ENCODE measurements at places on chromosomes 13 and 19. TPM values are rescaled to one million over a fixed set of nuclear protein-coding genes. Genes with fewer than 3 reads are reported as not detected.

DNA sequence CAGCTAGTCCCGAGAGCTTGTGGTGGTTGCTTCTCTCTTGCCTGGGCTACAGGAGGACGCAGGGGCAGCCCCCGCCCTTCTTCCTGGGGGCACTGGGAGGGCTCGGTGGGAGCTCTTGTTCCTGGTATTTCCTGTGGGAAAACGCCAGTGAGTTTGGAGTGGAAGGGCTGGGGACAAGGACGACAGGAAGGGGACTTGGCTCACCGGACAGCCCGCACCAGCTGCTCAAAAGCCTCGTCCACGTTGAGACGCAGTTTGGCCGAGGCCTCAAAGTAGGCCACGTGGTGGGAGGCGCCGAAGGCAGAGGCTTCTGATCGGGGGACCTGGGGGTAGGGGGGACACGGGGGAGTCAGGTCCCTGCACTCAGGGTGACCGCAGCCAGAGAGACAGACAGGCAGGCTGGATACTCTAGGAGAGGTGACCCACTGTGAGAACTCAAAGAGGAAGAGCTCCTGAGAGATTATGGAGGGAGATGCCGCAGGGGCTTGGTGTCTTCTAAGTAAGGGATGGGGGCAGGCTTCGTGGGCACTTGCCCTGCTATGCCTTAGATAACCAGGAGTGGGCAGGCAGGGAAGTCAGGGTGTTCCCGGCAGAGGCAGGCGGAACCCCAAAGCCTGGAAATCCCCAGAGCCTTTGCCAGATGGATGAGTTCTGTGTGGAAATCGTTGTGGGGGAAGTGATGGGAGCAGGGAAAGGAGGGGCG is 4.3 kb downstream of the RRAS start:
- no peak for DNase-seq

- DNase-seq: no peak
These were observed 132 bp downstream of the SHD start for GRCh38 chr19:4279267-4279529.

DNA sequence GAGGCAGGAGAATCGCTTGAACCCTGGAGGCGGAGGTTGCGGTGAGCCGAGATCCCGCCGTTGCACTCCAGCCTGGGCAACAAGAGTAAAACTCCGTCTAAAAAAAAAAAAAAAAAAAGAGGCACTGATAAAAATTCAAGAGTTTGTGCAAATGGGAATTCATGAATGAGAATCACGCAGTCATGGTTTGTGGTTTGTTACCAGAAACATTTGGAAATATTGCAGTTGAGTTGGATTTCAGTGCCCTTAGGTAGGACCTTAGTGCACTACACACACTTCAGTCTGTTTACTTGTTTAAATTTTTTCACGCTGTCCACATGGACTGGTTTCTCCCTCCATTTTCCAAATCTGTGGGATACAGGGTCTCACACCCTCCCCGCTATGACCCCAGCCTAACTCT is 28.4 kb downstream of the ZNF844 start:
- DNase-seq: no peak

DNA sequence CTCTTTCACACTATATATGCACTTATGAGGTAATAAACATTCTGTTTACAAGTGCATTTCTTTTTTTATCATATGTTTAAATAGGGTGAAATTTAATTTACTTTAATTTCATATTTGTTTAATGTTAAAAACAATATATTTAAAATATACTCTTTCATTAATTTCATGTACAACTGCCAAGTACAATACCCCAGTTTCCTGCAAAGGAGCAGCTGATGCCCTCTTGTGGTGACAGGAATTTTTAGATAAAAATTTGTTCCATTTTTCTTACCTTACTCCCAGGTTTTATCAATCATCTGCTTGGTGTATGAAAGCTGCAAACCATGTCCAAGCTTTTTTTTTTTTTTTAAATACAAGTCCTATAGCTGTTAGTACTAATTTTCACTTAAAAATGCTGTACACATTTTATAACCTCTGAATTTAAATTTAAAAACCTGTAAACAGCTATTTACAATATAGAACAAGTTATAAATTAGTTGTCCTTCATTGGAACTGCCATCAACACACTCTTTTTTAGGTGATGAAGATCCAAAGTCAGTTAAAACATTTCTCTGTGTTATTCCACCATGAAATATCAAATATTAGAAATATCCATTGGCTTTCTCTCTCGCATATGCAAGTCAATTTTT is 4.9 kb downstream of the PCDH20 start:
- DNase-seq: no peak

GRCh38 chr19:14115756-14116155 is 1.8 kb downstream of the PRKACA start:
- no peak for DNase-seq

GRCh38 chr19:1144741-1145140 is 29.3 kb downstream of the SBNO2 start:
- no peak for DNase-seq

- no peak for DNase-seq
These were observed 161.6 kb downstream of the PAN3 start for GRCh38 chr13:28299916-28300315.

DNA sequence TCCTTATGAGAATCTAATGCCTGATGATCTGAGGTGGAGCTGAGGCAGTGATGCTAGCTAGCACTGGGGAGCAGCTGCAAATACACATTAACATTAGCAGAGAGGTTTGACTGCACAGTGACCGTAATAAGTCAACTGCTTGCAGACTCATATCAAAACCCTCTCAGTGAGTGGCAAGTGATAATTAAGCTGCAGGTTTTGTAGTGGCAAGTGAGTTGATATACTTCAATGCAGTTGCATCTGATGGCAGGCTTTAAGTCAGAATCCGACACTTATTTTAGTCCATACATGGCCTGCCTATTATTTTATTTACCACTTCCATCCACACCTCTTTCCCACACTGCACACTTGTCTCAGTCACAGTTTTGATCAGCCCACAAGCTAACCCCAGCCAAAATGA is 209.2 kb upstream of the IRS2 start:
- DNase-seq: no peak

- no peak for DNase-seq
These were observed 87.4 kb upstream of the ARHGEF7 start for GRCh38 chr13:111027458-111028439.

- no peak for DNase-seq
These were observed at the start of gene FLT1 for GRCh38 chr13:28494778-28495537. FLT1 (minus strand) TSS chr13:28495128; CDS start chr13:28494843, 285 bp downstream.

- peak; percentile 75 for DNase-seq
These were observed 33.8 kb upstream of the GARRE1 start for GRCh38 chr19:34220472-34221063.

DNA sequence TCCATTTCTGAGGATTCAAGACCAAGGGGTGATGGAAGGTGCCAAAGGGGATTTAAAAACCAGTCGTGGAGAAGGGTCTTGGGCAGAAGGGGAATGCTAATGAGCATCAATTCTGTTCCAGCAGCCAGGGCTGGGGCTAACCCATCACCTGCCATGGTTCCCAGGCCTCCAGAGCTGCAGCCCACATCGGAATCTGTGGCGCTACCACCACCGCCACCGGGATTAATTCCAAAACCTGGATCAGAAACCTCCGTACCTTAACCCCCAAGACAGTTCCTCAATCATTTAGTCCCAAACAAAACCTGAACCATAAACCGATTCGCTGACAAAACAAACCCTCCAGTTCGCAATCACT is 583 bp downstream of the ZNF615 start:
- DNase-seq: no peak

DNA sequence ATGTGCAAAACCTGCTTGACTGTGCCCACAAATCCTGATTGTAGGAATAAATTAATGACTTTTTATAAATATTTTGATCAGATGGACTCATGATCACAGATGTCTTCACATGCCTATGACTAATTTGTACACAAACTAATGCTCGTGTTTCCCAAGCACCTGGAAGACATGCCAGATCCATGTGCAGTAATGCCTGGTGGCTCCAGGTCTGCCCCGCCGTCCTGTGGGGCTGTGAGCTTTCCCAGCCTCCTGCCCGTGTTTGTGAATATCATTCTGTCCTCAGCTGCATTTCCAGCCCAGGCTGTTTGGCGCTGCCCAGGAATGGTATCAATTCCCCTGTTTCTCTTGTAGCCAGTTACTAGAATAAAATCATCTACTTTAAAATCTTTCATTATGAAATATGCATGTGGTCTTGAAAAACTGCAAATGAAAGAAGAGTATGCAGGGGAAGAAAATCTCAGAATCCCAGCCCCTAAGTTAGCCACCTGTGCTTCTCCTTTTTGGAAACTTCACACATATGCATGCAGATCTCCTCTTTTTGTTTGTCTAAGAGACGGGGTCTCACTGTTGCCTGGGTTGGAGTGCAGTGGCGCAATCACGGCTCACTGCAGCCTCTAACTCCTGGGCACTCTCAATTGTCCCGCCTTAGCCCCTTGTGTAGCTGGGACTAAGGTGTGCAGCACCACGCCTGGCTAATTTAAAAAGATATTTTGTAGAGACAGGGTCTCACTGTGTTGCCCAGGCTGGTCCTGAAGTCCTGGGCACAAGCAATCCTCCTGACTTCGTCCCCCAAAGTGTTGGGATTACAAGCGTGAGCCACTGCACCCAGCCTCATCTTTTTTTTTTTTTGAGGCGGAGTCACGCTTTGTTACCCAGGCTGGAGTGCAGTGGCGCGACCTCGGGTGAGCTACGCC is 6.2 kb downstream of the RPL28 start:
- DNase-seq: no peak

DNA sequence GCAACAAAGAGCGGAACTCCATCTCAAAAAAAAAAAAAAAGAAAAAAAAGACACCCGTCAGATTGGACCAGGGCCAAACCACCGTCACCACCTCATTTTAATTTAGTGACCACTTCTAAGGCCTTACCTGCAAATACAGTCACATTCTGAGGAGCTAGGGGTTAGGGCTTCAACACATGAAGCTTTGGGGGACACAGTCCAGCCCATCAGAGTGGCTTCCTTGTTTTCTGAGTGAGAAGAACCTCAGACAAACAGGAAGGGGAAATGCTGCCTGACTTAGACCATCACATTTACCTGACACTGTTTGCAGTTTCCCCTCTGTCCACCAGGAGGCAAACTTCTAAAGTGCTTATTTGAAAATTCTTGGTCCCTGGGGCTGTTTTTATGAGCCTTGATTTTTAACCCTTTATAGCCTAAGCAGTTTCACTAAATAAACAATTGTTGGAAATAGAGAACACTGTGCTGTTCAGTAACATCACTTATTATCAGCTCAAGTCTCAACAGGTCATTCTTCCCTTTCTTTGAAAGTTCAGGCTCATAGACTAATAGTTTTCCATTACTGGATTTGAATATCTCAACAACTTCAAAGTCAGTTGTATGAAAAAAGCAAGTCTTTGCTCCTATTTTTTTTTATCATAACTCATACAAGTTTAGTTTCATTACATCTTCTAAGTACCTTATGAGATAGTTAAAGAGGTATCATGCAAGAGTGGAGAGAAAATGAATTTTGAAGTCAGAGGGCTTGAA is 74.9 kb upstream of the WASF3 start:
- peak; percentile 72 for DNase-seq

- DNase-seq: no peak
These were observed at the start of gene SYDE1 for GRCh38 chr19:15107061-15108010. SYDE1 (plus strand) TSS chr19:15107401; CDS start chr19:15107434, 33 bp downstream.

DNA sequence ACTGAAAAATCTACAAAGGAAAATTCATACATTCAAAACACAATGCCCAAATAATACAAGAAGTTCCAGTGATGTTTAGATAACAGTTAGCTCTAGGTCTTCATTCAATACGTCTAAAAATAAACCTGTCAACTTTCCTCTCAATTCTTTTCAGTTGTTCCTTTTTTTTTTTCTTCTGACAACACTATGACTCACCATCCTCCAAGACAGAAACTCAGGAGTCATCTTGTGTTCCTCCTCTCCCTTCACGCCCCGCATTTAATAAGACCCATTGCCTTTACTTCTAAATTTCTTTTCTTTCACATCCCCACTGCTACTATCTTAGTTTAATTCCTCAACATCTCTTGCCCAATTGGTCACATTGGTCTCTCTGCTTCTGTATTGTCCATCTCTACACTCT is 759.9 kb downstream of the GPC5 start:
- DNase-seq: no peak

- no peak for DNase-seq
These were observed 43.9 kb downstream of the SIAH3 start for GRCh38 chr13:45807520-45808099.

DNA sequence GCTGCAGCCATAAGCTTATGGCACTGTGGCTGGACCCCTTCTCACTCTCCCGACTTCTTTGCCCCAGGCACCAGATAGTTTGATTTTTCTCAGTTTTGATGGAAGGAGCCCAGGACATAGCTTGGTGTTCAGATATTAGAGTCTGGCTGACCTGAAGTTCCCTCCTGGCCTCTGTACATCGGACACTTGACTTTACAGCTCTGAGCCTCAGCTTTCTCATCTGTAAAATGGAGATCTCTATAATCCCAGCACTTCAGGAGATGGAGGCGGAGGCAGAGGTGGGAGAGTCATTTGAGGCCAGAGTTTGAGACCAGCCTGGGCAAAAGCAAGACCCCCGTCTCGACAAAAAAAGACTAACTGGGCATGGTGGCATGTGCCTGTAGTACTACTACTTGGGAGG is 909 bp downstream of the CC2D1A start:
- no peak for DNase-seq

DNA sequence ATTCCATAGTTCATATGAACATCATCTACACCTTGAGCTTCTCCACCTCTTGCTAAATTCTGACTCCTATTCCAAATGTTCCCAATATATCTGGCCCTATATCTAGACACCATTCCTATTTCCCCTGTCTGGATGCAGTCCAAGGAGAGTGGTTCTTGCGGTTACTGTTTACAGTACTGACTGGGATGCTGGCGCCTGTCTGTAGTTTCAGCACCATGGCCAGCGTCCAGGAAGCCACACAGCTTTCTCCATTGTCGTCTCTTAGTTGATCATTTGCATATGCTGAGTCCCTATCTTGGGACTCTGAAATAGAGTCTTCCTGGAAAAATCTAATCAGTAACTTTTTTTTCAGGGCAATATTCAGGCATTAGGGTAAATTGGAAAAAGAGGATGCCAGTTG is 14.9 kb downstream of the LAIR2 start:
- no peak for DNase-seq

GRCh38 chr19:34475026-34475974 is 6.3 kb upstream of the WTIP start:
- DNase-seq: no peak

- DNase-seq: no peak
These were observed 75.9 kb upstream of the SCEL start for GRCh38 chr13:77459592-77459991.

- DNase-seq: no peak
These were observed 106.3 kb downstream of the FGF9 start for GRCh38 chr13:21777166-21777565.

KIR3DL2 gene
- 0.38 TPM for total RNA-seq

PARP4 gene
- 59.0 TPM for total RNA-seq

KCTD15 gene
- total RNA-seq: 33.6 TPM

MAP4K1 gene
- 2.6 TPM for total RNA-seq

CPB2 gene
- total RNA-seq: not detected

ZNF430 gene
- 14.3 TPM for total RNA-seq

ZAR1L gene
- not detected for total RNA-seq

ELSPBP1 gene
- total RNA-seq: not detected

ZNF439 gene
- 3.0 TPM for total RNA-seq

CCDC159 gene
- 15.3 TPM for total RNA-seq

PET100 gene
- total RNA-seq: 11.2 TPM

CFAP97D2 gene
- total RNA-seq: not detected

ERFL gene
- not detected for total RNA-seq

SOX1 gene
- total RNA-seq: not detected

Data from omental fat pad (tissue), 4 donors.